ENCODE measurements at places on chromosomes 2 and 18.

- H3K4me3 ChIP-seq, result no peak overlapping the region
- no peak for DNase-seq
- no peak overlapping the region for H3K27ac ChIP-seq
These were observed 152.6 kb upstream of the FSHR start for GRCh38 chr2:49306925-49307324.

GRCh38 chr2:177392373-177393202, at the start of gene AGPS:
TSS of gene AGPS (plus strand) at chr2:177392773. CDS start at chr2:177392790, 17 bp downstream.
- peak; percentile 87 for DNase-seq
- H3K4me1 ChIP-seq, result peaks cover 52% of the 10 kb centered on the region
- peak within 1 kb of the TSS; percentile 90 for H3K27ac ChIP-seq
- peaks cover 28% of the 10 kb centered on the region for H3K36me3 ChIP-seq

DNA sequence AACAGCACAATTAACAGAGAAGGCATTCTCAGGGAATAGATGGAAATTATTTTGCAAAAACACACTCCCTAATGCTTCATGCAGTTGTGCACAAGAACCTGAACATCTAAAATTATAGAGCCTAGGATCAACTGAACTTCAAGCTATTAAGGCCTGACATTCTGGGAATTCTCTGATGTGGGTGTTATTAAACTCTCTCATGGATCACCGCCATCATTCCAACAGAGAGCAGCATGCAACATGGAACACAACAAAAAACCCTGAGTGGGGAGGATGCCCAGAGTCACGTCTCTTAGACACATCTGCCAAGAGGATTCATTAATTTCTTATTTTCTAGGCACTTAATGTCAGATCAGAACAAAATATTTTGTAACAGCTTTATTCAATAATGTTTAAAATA, 543.8 kb downstream of the ERBB4 start:
- no peak for DNase-seq
- H3K27me3 ChIP-seq, result no peaks in the 10 kb centered on the region
- H3K36me3 ChIP-seq, result no peaks in the 10 kb centered on the region
- no peaks in the 10 kb centered on the region for H3K4me1 ChIP-seq
- no peak overlapping the region for H3K27ac ChIP-seq
- H3K4me3 ChIP-seq, result no peak overlapping the region

GRCh38 chr2:49754381-49754780, 600.1 kb upstream of the FSHR start:
- no peak overlapping the region for H3K4me3 ChIP-seq
- H3K36me3 ChIP-seq, result no peaks in the 10 kb centered on the region
- H3K27me3 ChIP-seq, result no peaks in the 10 kb centered on the region
- no peak overlapping the region for H3K27ac ChIP-seq

- DNase-seq, result no peak
These were observed 215.0 kb downstream of the TPGS2 start for GRCh38 chr18:36613810-36614209.

DNA sequence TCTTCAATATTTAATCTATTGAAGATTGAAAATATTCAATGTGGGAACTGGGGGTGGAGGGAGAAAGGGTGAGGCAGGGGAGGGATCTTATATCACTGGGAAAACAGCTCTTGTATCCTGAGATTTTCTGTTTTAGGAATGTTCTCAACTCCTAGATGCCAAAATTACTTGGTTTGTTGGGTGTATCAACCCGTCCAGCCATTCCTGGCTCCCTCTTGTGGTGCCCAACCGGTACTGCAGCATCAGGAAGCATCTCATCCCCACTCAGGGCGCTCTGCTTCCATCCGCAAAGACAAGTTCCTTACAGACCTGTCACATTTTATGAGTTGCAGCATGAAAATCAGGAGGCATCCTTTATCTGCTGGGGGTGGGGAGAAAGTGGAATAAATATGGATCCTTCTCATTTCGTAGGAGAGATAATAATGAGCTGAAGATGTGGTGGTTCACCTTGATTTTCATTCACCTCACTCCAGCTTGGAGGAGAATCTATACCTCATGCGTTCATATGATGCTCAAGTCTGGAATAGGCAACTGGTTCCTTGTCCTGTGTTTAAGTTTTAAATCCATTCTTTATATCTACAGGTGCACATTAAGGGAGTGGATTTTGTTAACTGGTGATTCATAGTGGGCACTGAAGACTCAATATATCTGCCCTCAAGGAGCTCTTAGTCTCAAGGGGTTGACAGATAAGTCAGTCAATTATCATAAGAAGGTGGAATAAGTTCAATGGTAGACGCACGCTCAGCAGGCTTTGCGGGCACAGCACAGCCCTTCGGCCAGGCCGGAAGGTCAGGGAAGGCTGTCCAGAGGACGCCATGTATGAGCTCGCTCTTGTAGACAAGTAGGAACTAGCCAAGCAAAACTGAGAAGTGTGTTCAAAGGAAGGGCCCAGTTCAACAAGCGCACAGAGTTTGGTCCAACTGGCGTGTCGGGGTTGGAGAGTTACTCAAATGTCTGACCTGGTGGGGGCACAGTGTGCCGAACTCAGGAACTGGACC, 127.3 kb downstream of the RNF144A start:
- peak; percentile 68 for DNase-seq
- no peaks in the 10 kb centered on the region for H3K27me3 ChIP-seq
- no peak overlapping the region for H3K4me3 ChIP-seq

Data from activated naive CD4-positive, alpha-beta T cell treated with anti-CD3 and anti-CD28 coated beads, Interleukin-2, amount 10 ng/mL, durations not matched to agents 7 days and 5 days (primary cell).